Activated naive CD4-positive, alpha-beta T cell treated with anti-CD3 and anti-CD28 coated beads, Interleukin-2, amount 50 U/mL, for 16 hours (primary cell): ENCODE measurements at places on chromosomes 6 and 20.

- DNase-seq: no peak
Observed at GRCh38 chr6:81130969-81131368, 621.5 kb downstream of the TENT5A start.

DNA sequence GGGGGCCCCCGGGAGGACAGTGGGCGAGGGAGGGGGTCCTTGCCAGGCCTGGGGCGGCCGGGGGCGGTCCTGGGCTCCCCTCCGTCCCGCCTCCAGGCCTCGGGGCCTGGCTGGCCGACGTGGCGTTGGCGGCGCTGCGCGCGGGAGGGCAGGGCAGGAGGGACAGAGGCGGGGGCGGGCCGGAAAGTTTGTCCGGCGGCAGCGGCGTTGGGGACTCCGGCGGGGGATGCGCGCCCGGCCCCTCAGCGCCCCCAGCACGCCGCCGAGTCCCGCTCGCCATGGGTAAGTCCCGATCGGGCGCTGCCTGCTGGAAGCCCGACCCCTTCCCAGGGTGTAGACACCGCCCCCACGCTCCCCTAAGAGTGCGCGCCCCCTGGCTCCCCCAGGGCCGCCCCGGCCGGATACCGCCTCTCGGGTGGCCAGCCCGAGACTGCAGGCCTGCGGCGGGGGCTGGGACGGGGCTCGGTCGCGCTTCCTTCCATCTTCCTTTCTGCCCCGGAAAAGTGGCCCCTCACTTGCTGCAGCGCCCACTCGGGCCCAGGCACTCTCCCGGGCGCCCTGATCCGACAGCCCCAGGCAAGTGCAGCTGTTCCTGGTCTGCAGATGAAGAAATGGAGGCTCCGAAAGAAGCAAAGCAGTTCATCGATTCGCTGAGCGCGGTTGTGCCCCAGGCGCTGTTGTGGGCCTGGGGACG is at the start of gene SLC2A10:
TSS of gene SLC2A10 (plus strand) at position 191 of the 694 bp plus-strand sequence. CDS start at position 279, 88 bp downstream.
- no peak for DNase-seq

- DNase-seq: no peak
Observed at GRCh38 chr20:63061771-63062100, 55.0 kb upstream of the BHLHE23 start.

GRCh38 chr6:42369568-42369967 is 82.2 kb downstream of the TRERF1 start:
- DNase-seq: no peak

GRCh38 chr6:106051226-106051625 is 34.9 kb upstream of the PRDM1 start:
- DNase-seq: no peak

DNA sequence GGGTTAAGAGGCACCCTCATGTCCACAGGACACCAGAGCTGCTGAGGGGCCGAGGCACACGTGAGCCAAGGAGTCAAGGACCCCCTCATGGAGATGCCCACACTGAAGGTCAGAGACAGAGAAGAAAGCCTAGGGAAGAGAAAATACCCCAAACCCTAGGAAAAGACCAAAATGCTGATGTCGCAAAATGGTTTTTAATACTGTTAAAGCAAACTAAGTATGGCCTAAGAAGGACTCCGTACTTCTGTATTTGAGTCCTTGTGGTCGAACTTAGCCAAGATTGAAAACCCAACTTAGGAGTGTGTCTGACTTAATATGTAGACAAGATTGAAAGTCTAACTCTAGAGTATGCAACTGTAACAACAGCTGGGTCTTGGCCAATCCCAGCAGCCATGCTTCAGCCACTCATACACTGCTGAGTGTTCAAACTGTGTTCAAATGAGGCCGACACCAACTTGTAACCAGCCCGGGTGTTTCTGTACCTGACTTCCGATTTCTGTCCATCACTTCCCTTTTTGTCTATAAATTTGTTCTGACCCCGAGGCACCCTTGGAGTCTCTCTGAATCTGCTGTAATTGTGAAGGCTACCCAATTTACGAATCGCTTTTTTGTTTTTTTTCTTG is 92.6 kb upstream of the AGPAT4 start:
- no peak for DNase-seq

DNA sequence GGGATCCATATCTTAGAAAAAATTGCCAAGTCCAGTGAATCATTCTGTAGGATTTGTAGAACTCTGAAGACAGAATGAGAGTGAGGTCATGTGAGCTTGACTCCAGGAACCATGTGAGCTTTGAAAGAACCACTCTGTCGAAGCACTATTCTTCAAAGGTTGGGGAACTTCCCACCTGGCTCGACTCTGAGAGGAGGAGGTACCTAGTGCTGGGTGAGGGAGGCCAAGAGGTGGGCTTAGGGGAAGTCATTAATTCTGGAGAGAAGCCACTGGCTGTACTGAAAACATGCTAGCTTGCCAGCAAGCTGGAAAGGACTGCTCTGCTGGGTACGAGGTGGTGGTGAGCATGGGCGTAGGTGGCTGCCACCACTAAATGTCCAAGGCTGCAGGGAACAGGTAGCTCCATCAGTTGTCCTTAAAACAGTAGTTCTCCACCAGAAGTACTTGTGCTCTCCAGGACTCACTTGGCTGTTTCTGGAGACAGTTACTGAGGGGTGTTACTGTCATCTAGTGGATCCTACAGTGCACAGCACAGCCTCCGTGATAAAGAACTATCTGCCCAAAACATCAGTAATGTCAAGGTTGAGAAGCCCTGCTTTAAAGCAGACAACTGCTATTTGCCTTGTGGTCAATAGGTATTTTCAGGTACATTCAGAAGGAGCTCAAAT is 34.7 kb upstream of the SYNJ2 start:
- DNase-seq: no peak

DNA sequence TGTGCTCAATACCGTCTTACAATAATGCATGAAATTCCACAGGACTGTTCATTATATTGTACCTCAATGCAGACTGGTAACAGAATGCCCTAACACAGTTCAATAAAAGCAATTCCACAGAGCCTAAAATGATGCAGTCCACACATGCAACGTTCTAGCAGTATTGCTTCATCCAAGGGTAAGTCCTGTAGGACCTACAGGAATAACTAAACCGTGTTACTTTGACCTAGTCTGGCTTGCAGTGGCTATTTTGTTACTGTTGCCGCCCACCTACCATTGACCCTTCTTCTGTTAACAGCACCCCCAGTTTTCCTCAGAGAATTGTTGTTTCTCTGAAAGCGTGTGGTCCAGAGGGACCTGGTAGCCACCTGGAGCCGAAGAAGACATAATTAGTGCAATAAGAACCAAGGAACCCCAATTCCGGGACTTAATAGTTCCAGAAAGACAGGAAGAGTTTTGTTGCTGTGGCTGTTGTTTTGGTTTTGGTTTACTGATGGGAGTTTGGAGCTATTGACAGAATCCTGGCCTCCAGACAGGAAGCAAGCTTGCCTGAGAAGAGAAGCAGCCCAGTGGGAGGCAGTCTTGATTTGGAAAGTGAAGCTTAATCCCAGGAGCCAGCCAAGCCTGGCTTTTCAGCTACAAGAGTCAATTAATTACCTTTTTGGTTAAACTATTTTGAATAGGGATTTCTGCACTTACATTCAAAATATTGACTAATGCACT is 91.3 kb downstream of the FRK start:
- no peak for DNase-seq

- DNase-seq: no peak
Observed at GRCh38 chr6:127403636-127404035, 55.6 kb downstream of the KIAA0408 start.

GRCh38 chr20:47783828-47784598 is 1.3 kb downstream of the SULF2 start:
- DNase-seq: no peak

GRCh38 chr20:34643928-34644327 is 33.0 kb downstream of the PIGU start:
- DNase-seq: no peak
